ENCODE measurements at places on chromosomes 3 and 15.

DNA sequence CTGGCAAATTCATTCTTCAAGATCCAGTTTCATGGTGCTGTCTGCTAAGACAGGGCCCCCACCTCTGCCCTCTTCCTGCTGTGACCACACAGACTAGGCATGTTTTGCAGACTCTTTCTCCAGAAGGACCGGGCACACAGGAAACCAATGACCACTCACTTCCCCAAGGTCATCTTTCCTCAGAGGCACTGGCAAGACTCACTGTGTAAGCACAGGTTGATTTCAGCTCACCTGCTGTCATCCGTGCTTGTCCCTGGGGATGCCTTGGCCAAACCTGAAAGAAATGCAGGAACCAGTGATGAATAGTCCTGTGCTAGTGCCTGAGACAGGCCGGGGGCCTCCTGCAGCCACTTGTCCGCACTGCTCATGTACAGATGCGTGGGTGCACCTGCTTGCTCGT, 33.5 kb downstream of the ALS2CL start:
- DNase-seq: no peak

DNA sequence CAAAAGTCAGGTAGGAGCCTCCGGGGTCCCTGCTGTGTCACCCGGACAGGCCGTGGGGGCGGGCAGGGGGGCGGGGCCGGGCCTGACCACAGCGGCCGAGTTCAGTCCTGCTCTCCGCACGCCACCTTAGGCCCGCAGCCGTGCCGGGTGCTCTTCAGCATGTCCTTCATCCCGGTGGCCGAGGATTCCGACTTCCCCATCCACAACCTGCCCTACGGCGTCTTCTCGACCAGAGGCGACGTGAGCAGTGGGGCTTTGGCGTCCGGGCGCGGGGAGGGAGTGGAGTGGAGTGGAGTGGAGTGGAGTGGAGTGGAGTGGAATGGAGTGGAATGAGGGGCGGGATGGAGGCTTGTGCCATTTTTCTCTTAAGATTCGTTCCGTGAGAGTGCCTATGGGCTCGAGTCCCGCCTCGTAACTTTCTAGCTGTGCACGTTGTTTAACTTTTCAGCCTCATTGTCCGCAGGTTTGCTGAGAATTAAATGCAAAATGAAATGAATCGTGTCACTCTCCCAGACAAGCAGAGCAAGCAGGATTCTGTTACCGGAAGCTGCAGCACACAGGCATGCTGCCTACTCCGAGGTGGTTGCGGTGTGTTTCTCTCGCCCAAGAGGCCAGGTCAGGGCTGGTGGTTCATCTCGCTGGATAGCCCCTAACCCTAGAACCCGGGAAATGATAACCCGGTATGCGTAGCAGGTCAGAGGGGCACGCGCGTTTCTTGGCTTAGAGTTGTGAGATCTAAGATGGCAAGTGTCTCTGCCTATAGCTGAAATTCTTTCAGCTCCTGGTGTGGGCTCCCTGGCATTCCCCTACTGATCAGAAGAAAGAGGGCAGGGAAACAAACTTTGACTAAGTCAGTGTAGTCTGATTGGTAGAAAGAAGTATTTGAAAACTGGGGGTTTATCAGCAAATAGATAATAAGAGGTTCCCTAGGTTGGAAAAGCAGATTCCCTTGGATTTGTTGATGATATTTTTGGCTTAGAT, at the start of gene FAH:
FAH (plus strand) TSS at position 104 of the 981 bp plus-strand sequence; CDS start at position 160, 56 bp downstream.
- DNase-seq: no peak

- DNase-seq: no peak
These were observed 57.7 kb downstream of the PXYLP1 start for GRCh38 chr3:141289228-141289772.

GRCh38 chr15:73865904-73866303, 7.5 kb upstream of the TBC1D21 start:
- DNase-seq: no peak

- DNase-seq: no peak
These were observed 151.9 kb upstream of the CMC1 start for GRCh38 chr3:28089527-28089897.

DNA sequence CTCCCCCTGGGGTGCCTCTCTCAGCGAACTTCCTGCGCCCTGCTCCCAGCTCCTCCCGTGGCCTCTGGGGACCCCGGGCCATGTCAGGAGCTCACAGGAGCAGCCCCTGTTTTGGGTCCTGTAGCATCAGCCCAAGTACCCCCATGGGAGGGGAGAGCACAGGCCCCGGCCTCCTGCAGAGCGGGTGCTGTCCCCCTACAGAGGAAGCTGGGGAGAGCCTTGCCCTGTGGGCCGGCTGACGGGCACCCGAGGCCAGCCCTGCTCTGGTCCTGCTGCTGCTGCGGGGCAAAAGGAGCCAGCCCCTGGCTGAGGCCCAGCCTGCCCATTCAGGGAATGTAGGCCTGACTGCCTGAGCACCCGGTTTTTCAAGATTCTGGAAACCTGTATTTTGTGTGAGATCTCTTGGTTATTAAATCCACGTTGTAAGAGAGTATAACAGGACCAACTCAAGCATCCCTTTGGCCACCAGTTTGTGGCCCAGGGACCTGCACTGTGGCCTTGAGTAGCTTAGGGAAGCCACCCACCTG, 12.4 kb downstream of the PLXNA1 start:
- DNase-seq: no peak

DNA sequence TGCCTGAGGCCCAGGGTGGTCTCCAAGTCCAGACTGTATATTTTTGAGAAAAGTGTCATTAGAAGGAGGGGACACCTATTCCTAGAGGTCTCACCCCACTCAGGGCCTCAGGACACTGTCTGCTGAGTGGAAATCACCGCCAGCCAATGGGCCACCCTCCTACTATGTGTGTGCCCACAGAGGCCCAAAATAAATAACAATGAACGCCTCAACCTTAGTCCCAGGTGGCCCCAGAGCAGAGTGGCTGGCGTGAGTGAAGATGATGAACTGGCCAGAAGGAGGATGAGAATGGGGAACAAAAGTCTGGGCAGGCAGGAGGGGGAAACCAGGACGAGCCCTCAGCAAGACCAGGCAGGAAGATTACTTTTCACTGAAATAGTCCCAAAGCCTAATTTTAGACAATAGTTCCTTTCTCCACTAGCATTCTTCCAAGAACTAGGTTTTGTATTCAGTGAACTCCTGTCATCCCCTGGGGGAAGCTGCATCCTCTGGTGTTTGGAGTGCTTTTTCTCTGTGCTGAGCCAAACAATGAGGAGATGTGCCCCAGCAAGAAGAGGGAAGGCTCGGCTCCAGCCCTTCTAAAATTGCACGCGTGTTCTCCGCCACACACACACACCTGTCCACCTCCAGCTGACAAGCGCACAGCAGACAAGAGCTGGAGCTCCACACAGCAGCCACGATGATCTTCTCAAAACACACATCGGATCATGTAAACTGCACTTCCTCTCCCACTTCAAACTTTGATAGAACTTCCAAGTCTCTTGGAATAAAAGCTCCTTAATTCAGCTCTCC, 72.2 kb downstream of the ADCY5 start:
- no peak for DNase-seq

DNA sequence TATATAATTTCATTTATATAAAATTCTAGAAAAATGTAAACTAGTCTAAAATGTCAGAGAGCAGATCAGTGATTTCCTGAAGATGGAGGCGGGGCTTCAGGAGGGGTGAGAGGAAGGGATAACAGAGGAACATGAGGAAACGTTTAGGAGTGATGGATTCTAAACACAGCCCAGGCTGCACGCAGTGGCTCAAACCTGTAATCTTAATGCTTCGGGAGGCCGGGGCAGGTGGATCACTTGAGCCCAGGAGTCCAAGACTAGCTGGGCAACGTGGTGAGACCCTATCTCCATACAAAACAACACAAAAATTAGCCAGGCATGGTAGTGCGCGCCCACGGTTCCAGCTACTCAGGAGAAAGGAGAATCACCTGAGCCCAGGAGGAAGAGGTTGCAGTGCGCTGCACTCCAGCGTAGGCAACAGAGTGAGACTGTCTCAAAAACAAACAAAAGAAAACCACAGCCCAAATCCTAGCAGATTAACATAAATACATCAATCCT, 18.0 kb upstream of the IQCF1 start:
- no peak for DNase-seq

GRCh38 chr3:101253396-101253795, 67.0 kb downstream of the IMPG2 start:
- no peak for DNase-seq

GRCh38 chr3:171690281-171690680, 120.0 kb downstream of the PLD1 start:
- DNase-seq: no peak

DNA sequence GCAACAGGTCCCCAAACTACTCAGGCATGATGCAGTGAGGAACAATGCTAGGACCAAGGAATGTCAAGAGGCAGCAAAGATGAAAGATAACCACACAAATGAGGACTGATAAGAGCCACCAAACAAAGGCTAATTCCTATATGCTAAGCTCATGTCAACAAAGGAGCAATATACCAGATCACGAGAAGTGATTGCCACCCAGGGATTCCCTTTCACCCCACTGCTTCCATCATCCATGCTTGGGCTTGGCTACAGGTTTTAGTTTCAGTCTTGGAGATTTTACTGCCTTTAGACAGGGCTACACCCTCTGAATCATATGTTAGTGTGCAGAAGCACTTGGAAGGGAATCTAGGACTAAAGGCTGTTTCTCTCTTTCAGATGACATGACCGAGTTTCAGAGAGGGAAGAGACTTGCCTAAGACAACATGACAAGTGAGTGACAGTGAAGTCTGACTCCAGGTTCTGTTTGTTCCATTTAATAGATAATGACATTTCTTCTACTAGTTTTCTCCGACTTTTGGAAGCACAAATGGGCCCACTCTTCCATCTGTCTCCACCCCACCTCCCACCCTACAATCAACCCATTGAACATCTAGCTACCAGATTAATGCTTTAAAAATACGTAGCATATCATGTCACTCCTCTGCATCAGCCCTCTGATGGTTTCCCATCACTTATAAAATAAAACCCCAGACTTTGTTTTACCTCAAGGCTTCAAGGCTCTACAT, 173.5 kb upstream of the LRRN1 start:
- no peak for DNase-seq

DNA sequence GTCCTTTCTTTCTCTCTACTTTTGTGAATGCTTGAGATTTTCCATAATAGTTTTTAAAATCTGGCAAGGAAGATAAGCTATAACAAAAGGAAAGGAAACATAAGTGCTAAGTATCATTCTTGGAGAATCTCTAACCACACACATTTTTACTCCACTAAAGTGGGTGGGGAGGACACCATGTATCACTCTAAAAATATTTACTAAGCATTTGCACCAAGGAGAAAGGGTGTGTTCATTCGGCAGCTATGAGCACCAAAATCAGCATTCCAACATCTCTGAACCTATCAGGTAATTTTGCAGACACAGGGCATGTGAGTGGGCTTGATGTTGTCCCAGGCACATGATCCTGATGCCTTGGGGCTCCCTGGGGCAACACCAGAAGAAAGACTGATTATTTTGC, 5.5 kb downstream of the B4GALT4 start:
- no peak for DNase-seq

Data from progenitor cell of endocrine pancreas (in vitro differentiated cells).